Activated CD8-positive, alpha-beta memory T cell treated with anti-CD3 and anti-CD28 coated beads for 48 hours (primary cell): ENCODE measurements at places on chromosomes 5 and 9.
A peak's percentile ranks its signal among the peaks of the same experiment; 100 is the strongest.

- DNase-seq = peak; percentile 64
These were observed 24.1 kb upstream of the WNK2 start for GRCh38 chr9:93159601-93160471.

GRCh38 chr9:136665704-136666371 is 3.1 kb downstream of the EGFL7 start:
- DNase-seq = no peak

GRCh38 chr5:33720176-33720575 is 171.6 kb downstream of the ADAMTS12 start:
- DNase-seq = no peak

- DNase-seq = no peak
These were observed 106.3 kb upstream of the GPBP1 start for GRCh38 chr5:57067597-57067924.

DNA sequence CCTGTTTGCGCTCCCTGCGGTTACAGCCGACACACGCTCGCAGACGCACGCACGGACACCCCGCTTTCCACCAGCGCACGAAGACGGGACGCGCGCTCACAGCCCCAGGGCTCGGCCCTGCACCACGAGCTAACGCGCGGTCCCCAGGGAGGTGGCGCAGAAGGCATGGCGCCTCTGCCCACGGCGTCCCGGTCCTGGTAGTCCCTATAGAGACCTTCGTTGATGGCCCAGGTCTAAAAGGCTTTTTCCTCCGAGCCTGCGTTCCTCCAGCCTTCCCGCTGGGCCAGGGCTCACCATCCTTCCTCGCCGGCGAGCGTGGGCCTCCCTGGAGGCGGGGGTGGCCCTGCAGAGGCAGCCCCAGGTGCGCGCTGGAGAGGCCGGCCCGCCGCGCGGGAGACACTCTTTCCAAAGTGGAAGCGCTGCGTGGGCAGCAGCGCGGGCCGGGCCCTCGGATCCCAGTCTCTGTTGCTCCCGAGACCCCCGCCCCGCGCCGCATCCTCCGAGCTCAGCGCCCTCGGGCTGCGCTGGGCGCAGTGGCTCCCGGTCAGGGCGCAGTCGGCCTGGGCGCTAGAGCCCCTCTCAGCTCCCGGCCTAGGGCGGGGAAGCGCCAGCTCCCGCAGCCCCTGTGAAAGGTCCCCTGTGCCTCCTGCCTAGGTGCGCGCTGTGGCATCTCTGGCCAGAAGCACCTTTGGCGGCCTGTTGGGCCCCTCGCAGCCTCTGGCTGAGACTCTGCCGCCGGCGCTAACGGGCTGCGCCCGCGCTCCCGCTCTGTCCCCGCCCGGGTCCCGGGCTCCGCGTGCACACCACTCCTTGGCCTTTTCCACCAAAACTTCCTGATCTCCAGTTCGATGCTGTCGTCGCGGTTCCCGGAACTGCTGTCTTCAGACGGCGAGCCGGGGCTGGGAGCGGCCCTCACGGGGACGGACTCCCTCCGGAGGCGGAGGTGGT is 31.9 kb upstream of the FANCC start:
- no peak for DNase-seq

DNA sequence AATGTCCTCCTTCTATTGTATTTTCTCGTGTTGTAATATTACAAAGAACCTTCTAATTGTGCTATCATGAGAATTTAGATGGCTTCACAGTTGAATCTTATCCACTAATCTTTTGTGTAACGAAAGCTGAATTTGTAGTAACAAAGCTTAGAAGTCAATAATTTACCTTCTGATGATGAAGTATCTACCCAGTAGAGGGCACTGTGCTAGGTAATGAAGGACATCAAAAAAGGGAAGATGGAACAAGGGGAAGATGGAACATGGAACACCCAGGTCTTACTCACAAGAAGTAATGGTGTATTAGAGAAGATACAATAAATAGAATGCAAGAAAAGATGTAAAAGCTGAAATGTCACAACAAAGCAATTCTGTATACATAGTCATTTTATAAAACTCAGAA is 131.0 kb upstream of the CCNG1 start:
- DNase-seq = no peak

DNA sequence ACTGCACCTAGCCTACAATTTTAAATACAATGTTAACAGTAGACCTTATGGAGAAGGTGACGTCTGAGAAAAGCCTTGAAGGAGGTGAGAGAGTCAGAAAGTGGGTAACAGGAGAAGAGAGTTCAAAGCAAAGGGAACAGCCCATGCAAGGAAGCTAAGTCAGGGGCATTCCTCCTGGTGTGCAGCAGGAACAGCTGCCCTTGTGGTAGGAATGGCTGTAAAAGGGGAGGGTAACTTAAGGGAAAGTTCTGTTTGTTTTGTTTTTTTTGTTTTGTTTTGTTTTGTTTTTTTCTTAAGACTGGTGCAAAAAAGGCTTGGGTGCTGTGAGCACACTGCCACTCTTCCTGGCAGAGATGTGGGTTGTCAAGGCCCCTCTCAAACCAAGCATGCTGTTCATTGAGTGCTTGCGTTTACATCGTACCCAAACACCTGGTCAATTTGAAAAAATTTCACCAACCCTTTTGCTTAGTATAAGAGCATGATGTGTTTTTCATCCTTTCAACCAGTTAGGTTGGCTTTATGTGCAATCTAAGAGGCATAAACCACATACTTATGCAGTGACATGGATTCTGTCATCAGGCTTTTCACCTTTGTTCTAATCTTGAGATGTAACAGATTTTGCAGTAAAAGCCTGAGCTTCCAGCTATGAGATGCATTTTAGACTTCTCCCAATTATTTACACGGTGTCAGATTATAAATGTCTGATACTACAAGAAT is 279.7 kb downstream of the GLIS3 start:
- DNase-seq = no peak

GRCh38 chr5:158121678-158122077 is 262.7 kb upstream of the CLINT1 start:
- no peak for DNase-seq

GRCh38 chr9:82679472-82679871 is 383.5 kb downstream of the RASEF start:
- no peak for DNase-seq

DNA sequence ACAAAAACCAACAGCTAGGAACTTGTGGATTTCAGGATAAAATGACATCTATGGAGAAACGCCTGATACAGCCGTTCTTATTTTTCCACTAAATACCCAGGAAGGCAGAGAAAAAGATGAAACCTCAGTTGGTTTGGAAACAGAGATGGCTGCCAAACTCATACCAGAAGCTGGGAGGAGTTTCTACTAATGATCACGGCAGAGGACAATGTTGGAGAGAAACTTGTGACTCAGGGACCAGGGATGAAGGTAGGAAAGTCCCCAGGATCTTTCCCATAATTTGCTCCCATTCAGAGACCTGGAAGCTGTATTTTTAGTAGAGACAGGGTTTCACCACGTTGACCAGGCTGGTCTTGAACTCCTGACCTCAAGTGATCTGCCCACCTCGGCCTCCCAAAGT is 187.1 kb upstream of the IER5L start:
- no peak for DNase-seq

DNA sequence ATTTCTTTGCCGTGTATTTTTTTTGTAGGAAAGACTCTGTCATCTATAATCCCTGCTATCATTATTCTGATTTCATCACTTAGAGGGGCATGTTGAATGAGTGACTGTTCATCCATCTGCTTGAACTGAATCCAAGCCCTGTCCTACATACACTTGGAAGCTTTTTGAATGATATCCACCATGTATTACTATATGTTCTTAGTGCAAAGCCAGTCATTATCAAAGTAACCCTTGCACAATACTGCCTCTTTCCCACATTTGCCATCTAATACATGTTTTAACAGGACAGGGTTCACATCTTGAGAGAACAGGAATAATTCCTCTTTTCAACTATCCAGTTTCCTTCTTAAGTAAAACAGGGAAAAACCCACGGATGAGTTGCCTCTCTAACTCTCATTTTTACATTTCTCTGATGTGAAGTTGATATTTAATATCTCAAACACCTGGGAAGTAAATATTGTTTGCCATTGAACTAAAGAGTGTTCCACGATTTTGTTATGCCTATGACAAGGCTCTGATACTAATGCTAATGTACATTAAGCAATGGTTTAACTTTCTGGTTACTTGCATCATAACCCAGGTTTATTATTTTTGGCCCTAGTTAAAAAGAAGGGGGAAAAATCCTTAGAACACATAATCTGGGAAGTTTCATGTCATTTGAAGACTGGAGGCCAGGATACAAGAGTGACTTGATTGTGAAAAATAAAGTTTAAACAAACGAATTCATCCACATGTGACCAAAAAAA is 103.7 kb upstream of the TARS1 start:
- no peak for DNase-seq

GRCh38 chr9:127524373-127524772 is 73.1 kb downstream of the LRSAM1 start:
- no peak for DNase-seq

DNA sequence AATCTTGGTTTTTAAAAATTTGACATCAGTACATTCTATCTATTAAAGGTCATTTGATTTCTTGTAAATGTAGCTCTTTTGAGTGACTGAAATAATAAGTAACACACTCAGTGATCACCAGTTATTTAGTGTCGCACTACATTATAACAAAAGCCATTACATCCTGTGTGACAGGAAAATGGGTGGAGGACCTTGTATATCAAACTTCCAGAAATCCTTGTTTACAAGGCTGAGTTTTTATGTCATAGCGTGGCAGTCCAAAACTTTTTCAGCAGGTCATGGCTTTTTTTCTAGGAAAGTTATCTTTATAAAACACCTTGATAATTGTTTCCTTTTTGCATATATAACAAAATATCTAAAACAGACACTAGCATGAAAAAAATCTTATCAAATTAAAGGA is 14.4 kb upstream of the ITGA1 start:
- DNase-seq = no peak

GRCh38 chr5:122310889-122311288 is 1.1 kb upstream of the SNCAIP start:
- no peak for DNase-seq
